ENCODE measurements at places on chromosomes 12 and 14. TPM values are rescaled to one million over a fixed set of nuclear protein-coding genes. Genes with fewer than 3 reads are reported as not detected.

GRCh38 chr14:92751819-92752218 is 3.4 kb upstream of the LGMN start:
- peaks cover 15% of the 10 kb centered on the region for H3K4me1 ChIP-seq
- DNase-seq = no peak
- H3K36me3 ChIP-seq = no peaks in the 10 kb centered on the region
- no peaks in the 10 kb centered on the region for H3K27me3 ChIP-seq
- no peak overlapping the region for H3K27ac ChIP-seq
- H3K4me3 ChIP-seq = no peak overlapping the region

Gene GSG1
- total RNA-seq = not detected

Gene GLIPR1L1
- total RNA-seq = not detected

DNA sequence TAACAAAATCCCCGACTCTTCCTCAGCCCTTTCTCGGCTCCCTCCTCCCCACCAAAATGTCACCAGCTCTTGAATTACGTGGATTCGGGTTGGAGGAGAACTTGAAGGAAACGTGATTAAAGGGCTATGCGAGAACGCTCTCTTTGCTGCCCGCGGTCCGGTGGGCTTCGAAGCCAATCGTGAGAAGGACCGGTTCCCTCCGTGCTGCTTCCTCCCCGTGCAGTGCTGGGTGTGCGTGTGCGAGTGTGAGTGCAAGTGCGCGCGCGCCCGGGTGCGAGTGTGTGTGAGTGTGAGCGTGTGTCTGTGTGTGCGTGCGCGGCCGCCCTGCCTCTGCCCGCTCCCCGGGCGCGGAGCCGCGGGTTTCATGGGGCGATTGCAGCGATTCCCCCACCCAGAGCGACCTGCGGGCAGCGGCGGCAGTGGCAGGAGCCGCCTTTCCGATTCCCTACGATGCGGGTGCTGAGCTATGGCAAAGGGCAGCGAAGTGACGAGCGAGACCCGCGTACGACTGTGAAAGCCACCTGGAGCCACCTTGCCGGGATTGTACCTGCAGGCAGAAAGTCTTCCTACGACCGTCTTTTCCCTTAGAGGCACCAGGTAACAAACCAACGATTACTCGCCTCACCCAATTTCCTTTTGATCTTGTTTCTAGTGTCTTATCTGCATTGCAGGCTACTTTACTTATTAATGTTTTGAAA is 1.4 kb downstream of the LRFN5 start:
- no peak for DNase-seq
- no peak overlapping the region for H3K27ac ChIP-seq
- peaks cover 33% of the 10 kb centered on the region for H3K27me3 ChIP-seq
- H3K4me1 ChIP-seq = peaks cover 42% of the 10 kb centered on the region
- no peaks in the 10 kb centered on the region for H3K36me3 ChIP-seq

GRCh38 chr12:52164624-52165023 is 27.2 kb downstream of the KRT80 start:
- peak overlapping the region; percentile 63 for H3K27ac ChIP-seq
- no peaks in the 10 kb centered on the region for H3K27me3 ChIP-seq
- no peak overlapping the region for H3K4me3 ChIP-seq
- H3K36me3 ChIP-seq = no peaks in the 10 kb centered on the region
- no peak for DNase-seq

Gene P2RX2
- total RNA-seq = 8.6 TPM

Gene STAT2
- total RNA-seq = 188 TPM

Gene AQP6
- total RNA-seq = 0.16 TPM

Gene LRIG3
- 20.3 TPM for total RNA-seq

- no peak for DNase-seq
- no peak overlapping the region for H3K4me3 ChIP-seq
- peaks cover 14% of the 10 kb centered on the region for H3K4me1 ChIP-seq
- peaks cover 6% of the 10 kb centered on the region for H3K27me3 ChIP-seq
These were observed 56.4 kb upstream of the ATP2A2 start for GRCh38 chr12:110224379-110225304.

- no peak overlapping the region for H3K4me3 ChIP-seq
- no peak overlapping the region for H3K27ac ChIP-seq
- H3K4me1 ChIP-seq = peaks cover 11% of the 10 kb centered on the region
- H3K36me3 ChIP-seq = no peaks in the 10 kb centered on the region
- H3K27me3 ChIP-seq = peaks cover 3% of the 10 kb centered on the region
- no peak for DNase-seq
These were observed 293.2 kb downstream of the DPF3 start for GRCh38 chr14:72600551-72601330.

DNA sequence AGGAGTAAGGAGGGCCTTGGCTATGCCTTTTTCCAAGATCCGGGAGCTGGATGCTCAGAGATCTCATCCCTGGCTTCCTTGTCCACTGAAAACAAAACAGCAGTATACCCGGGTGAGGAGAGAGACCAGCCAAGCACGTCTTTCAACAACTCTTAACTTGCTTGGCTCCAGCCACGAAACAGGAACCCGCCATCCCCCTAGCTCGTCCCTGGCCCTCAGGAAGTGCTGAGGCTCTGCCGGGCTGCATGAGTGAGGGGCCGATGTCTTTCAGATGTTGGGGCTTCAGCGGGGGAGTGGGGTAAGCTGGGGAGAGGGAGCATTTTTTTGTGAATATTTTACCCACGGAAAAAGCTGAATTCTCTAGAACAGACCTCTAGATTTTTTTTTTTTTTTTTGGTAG is 231.1 kb downstream of the CACNA1C start:
- peaks cover 53% of the 10 kb centered on the region for H3K4me1 ChIP-seq
- no peak for DNase-seq
- H3K36me3 ChIP-seq = peaks cover 4% of the 10 kb centered on the region
- H3K27ac ChIP-seq = peak overlapping the region; percentile 85
- H3K27me3 ChIP-seq = no peaks in the 10 kb centered on the region

Gene MAX
- 87.9 TPM for total RNA-seq

DNA sequence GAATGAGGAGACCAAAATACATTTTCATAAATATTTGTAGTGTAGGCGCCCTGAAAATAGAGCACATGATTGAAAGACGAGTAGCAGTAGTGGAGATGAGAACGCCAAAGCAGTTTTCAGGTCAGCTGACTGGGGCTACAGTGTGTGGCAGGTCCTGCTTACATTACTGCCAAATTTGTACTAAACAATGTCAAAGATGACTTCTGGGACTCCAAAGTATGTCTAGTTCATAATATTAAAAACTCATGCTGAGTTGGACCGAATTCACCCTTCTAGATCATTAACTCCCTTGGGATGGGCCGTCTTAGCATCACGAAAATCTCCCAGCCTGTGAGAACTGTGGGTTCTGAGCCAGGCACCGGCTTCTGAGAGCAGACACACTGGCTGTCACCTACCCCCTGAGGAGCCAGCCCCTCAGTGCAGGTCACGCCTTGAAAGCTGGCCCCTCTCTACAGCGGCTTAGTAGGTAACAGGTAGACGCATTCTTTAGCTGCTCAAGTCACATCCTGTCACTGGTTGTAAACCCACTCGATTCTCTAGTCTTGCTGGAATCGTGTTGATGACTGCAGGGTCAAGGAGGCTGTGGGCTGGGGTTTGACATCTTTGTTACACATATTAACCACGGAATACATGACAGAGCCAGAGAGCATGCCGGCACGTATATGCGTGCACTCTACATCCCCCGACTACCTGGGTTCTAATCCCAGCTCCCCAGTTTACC is 210.4 kb downstream of the ETV6 start:
- peaks cover 17% of the 10 kb centered on the region for H3K4me1 ChIP-seq
- no peak overlapping the region for H3K27ac ChIP-seq
- H3K4me3 ChIP-seq = no peak overlapping the region
- no peak for DNase-seq
- peaks cover 33% of the 10 kb centered on the region for H3K36me3 ChIP-seq
- H3K27me3 ChIP-seq = no peaks in the 10 kb centered on the region

Gene AVPR1A
- 0.09 TPM for total RNA-seq

DNA sequence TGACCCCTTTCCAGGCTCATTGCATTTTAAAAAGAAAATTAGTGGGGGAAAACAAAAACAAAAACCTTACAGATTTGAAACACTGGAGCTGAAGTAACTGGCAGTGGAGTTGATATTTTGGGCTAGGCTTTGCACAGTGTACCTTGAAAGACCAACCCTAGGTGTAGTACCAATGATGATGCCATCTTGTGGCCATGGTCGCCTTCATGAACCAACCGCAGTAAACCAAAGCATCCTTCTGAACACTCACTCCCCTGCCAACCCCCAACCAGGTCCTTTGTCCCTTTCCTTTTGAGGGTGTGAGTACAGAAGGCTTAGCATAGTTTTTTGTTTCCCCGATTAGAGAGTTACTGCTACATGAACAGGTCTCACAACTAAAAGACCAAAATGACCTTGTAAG is 5.9 kb downstream of the TOMM20L start:
- H3K36me3 ChIP-seq = peaks cover 1% of the 10 kb centered on the region
- peaks cover 8% of the 10 kb centered on the region for H3K27me3 ChIP-seq
- H3K4me1 ChIP-seq = no peaks in the 10 kb centered on the region

GRCh38 chr12:131620946-131621681 is 89.8 kb upstream of the SFSWAP start:
- H3K4me1 ChIP-seq = peaks cover 15% of the 10 kb centered on the region
- H3K27me3 ChIP-seq = peaks cover 47% of the 10 kb centered on the region
- H3K27ac ChIP-seq = no peak overlapping the region
- H3K4me3 ChIP-seq = no peak overlapping the region

DNA sequence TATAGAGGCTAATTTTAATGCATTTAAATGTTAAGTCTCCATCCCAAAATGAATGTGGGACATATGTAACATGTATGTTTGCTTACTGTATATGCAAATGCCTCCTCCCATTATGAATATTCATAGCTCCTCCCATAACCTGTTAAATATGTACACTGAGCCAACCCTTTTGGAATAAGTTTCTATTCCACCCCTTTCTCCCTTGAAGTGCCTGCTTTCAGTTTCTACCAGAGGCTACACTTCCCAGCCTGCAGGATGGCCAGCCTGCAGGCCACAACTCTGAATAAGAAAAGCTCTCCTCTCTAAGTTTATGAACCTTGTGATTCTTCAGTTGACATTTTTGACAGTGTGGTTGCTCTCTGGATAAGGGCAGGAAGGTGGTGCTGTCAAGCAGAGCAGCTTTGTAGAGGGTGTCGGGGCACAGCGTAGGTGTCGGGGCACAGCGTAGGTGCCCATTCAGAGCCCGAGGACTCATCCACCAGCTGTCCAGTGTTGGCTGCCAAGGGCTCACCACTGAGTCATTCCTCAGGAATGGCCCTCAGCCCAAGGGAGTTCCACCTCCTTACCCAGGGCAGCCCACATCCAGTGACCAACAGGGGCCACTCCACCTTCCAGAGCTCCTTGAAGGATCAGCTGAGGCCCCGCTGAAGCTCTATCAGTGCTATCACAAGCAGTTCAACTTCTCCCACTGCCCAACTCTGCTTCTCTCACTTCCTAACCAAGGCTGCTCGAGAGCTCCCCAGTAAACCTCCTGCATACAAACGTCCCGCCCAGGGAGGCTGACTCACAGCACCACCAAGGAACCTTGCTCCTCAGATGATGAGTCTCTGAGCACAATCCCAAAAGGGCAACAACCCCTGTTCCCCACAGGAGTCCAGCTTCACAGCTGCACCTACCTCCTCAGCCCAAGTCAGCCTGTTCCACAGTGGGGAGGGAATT is 31.4 kb downstream of the VWF start:
- no peaks in the 10 kb centered on the region for H3K36me3 ChIP-seq
- H3K27me3 ChIP-seq = no peaks in the 10 kb centered on the region

Gene GPR132
- total RNA-seq = 1.1 TPM

Gene KRT3
- total RNA-seq = 0.75 TPM

- H3K4me3 ChIP-seq = peak overlapping the region; percentile 97
- H3K36me3 ChIP-seq = no peaks in the 10 kb centered on the region
- peak overlapping the region; percentile 98 for H3K27ac ChIP-seq
- DNase-seq = no peak
These were observed 1.3 kb upstream of the DYRK2 start for GRCh38 chr12:67647181-67647798.

GRCh38 chr12:24718617-24719016 is 230.3 kb downstream of the BCAT1 start:
- H3K4me3 ChIP-seq = no peak overlapping the region
- H3K36me3 ChIP-seq = peaks cover 2% of the 10 kb centered on the region
- peaks cover 3% of the 10 kb centered on the region for H3K4me1 ChIP-seq
- H3K27ac ChIP-seq = no peak overlapping the region
- DNase-seq = no peak

GRCh38 chr14:92496191-92496857 is 17.3 kb upstream of the RIN3 start:
- no peaks in the 10 kb centered on the region for H3K27me3 ChIP-seq
- DNase-seq = no peak
- no peaks in the 10 kb centered on the region for H3K36me3 ChIP-seq
- H3K27ac ChIP-seq = no peak overlapping the region
- peaks cover 3% of the 10 kb centered on the region for H3K4me1 ChIP-seq
- H3K4me3 ChIP-seq = no peak overlapping the region

DNA sequence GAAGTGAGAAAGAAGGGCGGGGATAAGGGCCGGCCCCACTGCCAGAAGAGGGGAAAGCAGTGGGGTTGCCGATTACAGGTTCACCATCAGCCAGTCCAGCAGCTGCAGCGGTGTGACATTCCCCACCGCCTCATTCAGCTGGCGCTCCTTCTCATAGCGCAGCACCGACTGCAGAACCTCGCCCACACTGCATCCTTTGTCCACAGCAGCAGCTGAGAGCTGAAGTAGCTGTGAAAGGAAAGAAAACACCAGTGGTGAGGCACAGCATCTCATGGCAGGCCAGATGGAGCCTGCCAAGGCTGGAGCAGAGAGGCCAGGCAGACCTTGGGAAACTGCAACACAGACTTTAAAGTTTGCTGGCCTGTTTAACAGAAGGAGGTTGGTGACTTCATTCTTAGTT is 33.2 kb downstream of the AKAP3 start:
- no peak overlapping the region for H3K27ac ChIP-seq
- H3K36me3 ChIP-seq = peaks cover 24% of the 10 kb centered on the region
- H3K4me1 ChIP-seq = no peaks in the 10 kb centered on the region
- no peak overlapping the region for H3K4me3 ChIP-seq
- H3K27me3 ChIP-seq = no peaks in the 10 kb centered on the region

- no peak for DNase-seq
- no peak overlapping the region for H3K4me3 ChIP-seq
- H3K4me1 ChIP-seq = peaks cover 23% of the 10 kb centered on the region
- H3K27ac ChIP-seq = no peak overlapping the region
- no peaks in the 10 kb centered on the region for H3K27me3 ChIP-seq
- no peaks in the 10 kb centered on the region for H3K36me3 ChIP-seq
These were observed 3.2 kb upstream of the DYNC1H1 start for GRCh38 chr14:101961011-101961721.

Gene USP15
- 50.9 TPM for total RNA-seq

GRCh38 chr12:104641862-104642261 is 185.1 kb downstream of the CHST11 start:
- H3K4me3 ChIP-seq = no peak overlapping the region
- DNase-seq = no peak
- H3K27me3 ChIP-seq = peaks cover 30% of the 10 kb centered on the region
- no peak overlapping the region for H3K27ac ChIP-seq
- H3K4me1 ChIP-seq = no peaks in the 10 kb centered on the region
- H3K36me3 ChIP-seq = no peaks in the 10 kb centered on the region

Gene GPD1
- total RNA-seq = 1.1 TPM
